ENCODE measurements at places on chromosomes 13 and 19.
A peak's percentile ranks its signal among the peaks of the same experiment; 100 is the strongest.

DNA sequence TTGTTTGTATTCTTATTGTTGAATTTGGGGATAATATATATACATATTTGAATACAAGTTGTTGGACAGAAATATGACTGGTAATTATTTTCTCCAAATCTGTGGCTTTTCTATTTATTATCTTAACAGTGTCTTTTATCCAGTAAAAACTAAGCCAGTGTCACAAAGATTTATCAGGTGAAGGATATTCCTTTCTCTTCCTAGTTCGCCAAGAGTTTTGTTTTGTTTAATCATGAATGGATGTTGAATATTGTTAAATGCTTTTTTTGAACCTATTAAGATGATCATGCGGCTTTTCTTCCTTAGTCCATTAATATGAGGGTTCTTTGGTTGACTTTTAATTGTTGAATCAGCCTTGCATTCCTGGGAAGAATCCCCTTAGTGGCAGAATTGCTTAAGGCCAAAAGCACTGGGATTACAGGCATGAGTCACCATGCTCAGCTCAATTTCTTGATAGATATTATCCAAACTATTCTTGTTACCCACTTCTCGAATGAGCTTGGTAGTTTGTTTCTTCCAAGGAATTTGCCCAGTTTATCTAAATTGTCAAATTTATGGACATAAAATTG, 53.3 kb downstream of the TEX26 start:
- DNase-seq = peak; percentile 84

GRCh38 chr13:38868870-38869269, 121.8 kb downstream of the STOML3 start:
- DNase-seq = no peak

DNA sequence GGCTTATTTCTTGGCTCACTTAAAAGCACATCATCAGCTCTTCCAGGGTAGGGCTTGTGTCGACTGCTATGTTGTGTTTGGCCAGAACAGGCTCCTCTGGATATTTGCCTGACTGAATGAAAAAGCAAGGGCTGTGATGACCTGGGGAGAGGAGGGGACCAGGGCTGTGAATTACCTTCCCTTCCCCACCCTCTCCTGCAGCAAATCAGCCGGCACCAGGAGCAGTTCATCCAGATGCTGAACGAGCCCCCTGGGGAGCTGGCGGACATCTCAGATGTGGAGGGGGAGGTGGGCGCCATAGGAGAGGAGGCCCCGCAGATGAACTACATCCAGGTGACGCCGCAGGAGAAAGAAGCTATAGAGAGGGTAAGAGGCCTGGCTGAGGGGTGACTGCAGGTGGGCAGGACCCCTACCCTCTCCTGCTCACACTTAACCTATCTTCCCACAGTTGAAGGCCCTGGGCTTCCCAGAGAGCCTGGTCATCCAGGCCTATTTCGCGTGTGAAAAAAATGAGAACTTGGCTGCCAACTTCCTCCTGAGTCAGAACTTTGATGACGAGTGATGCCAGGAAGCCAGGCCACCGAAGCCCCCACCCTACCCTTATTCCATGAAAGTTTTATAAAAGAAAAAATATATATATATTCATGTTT, 4.4 kb downstream of the GADD45GIP1 start:
- DNase-seq = peak; percentile 83

GRCh38 chr13:44796597-44797490, 192.4 kb downstream of the NUFIP1 start:
- DNase-seq = no peak

GRCh38 chr19:47896019-47896418, 9.9 kb upstream of the SULT2A1 start:
- no peak for DNase-seq

DNA sequence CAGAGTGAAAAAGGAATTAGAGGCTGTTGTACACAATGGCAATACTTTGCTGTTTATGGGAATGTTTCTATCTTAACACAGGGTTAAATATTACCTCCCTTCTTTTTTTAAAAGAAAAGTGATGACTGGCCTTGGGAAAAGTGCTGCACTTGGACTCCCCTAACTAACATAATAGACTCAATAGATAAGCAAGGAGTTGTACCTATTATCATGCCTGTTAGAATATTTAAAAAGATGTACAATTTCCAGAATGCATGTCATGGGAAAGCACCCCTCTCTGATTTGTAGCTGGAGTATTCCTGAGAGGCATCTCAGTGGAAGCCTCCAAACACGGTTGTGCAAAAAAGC, 79.3 kb upstream of the GPC6 start:
- DNase-seq = no peak

Data from EL (cell line).